ENCODE measurements at places on chromosomes 1 and 21.

GRCh38 chr1:188127507-188127906 lies 1298.8 kb downstream of the PLA2G4A start:
- no peak for DNase-seq

- DNase-seq = no peak
Measured at GRCh38 chr21:32544697-32545096, 40.6 kb downstream of the TCP10L start.

- no peak for DNase-seq
Measured at GRCh38 chr1:54506594-54506993, 41.4 kb upstream of the ACOT11 start.

DNA sequence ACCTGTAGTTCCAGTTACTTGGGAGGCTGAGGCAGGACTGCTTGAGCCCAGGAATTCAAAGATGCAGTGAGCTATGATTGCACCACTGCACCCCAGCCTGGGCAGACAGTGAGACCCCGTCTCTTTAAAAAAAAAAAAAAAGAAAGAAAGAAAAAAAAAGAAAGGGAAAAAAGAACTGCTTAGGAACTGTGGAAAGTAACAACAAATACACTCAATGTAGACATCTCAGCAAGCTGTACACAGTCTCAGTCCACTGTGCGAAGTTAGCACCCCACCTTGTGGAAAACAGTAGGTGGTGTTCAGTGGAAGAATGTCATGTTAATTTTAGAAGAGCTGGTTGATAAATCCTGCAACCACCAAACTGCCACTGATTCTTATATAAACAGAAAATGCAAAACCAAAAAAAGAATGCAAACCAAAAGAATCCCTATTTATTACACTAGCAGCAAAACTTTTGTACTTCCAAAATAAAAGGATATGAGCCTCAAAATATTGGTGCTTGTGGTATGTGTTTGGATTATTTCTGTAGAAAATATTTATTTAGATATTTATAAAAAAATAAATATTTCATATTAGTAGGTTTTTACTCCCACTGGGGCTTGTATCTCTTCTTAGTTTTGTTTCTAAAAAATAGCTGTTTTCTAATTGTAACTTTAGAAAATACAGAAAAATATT lies 31.1 kb downstream of the ALG14 start:
- peak; percentile 53 for DNase-seq

GRCh38 chr1:7749126-7749525 lies 22.0 kb upstream of the VAMP3 start:
- DNase-seq = no peak

DNA sequence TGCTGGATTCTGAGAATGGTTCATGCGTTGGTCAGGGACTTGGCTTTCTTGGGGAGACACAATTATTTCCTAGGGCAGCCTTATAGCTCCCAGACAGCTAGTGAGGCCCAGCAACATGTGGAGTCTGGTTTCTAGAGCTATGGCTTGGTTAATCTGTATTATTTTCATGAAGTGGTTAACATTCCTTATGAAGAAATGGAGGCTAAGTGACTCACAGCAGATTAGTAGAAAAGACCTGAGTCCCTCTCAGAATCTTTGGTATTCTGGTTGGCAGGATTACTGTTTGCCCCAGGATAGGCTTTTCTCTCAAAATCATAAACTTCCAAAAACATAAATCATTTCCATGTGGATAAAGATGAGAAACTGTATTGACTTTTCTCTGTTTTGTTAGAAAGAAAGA lies 42.3 kb downstream of the DUSP10 start:
- no peak for DNase-seq

All from SHP77 (cell line).